ENCODE measurements at places on chromosomes 16 and 17. TPM values are rescaled to one million over a fixed set of nuclear protein-coding genes. Genes with fewer than 3 reads are reported as not detected.

Gene ZNF598
- 43.2 TPM for total RNA-seq

Gene EXOSC6
- 15.6 TPM for total RNA-seq

Gene FOXJ1
- 0.70 TPM for total RNA-seq

Gene PKMYT1
- 84.3 TPM for total RNA-seq
